ENCODE measurements at places on chromosomes 2 and 18.

DNA sequence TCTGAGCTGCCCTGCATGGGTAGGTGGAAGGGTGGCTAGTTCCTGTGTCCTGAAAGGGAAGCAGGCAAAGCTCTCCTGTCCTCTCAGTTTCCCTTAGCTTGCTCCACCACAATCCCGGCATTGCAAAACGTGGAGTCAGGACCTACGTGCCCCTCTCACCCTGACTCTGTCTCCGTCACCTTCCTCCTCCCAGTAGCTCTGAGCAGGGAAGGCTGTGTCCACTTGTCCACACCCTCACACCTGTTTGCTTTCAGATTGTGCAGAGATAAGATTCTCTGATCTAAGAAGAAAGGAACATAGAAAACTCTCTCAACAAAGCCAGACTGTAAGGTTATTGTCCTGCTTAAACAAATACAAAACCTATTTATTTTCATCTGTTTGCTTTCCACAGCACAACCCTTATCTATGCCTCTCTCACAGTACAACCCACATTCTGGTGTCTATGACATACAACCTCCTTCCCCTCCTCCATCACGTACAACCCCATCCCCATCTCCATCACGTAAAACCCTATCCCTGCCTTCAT, 79.0 kb downstream of the ALPK2 start:
- no peak for DNase-seq

- DNase-seq = no peak
Observed at GRCh38 chr2:235901243-235901642, 266.9 kb downstream of the GBX2 start.

GRCh38 chr2:128196471-128196931, 105.5 kb downstream of the UGGT1 start:
- DNase-seq = no peak

- DNase-seq = no peak
Observed at GRCh38 chr2:75021672-75022071, 63.2 kb downstream of the POLE4 start.

DNA sequence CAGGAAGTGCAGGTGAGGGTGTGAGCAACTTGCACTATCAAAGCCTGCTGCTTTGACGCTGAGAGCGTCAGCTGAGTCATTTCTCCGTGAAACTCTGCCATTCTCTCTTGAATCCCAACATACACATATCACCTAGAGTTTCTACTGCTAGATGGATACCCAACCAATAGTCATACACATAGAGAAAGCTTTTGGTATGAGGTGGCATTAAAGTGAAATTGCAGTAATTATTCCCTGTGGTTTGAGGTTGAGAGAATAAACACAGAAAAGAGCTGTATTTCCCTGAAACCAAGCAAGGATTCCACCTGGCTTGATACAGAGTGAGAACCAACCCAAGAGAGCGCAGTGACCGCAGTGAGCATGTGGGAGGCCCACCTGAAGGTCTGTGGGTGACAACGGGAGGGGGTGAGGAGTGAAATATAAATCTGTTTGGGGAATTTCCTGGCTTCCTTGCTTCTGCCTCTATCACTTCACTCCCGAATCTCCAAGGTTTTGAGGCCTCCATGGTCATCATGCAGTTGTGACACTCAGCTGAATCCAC, 28.8 kb upstream of the TMEM18 start:
- no peak for DNase-seq

GRCh38 chr2:215619989-215620388, 184.1 kb upstream of the FN1 start:
- DNase-seq = no peak

- DNase-seq = no peak
Observed at GRCh38 chr2:96274355-96275056, 8.5 kb downstream of the CIAO1 start.

GRCh38 chr18:63869851-63870250, 17.7 kb upstream of the SERPINB2 start:
- no peak for DNase-seq

- no peak for DNase-seq
Observed at GRCh38 chr2:39550701-39551285, 113.7 kb upstream of the MAP4K3 start.

DNA sequence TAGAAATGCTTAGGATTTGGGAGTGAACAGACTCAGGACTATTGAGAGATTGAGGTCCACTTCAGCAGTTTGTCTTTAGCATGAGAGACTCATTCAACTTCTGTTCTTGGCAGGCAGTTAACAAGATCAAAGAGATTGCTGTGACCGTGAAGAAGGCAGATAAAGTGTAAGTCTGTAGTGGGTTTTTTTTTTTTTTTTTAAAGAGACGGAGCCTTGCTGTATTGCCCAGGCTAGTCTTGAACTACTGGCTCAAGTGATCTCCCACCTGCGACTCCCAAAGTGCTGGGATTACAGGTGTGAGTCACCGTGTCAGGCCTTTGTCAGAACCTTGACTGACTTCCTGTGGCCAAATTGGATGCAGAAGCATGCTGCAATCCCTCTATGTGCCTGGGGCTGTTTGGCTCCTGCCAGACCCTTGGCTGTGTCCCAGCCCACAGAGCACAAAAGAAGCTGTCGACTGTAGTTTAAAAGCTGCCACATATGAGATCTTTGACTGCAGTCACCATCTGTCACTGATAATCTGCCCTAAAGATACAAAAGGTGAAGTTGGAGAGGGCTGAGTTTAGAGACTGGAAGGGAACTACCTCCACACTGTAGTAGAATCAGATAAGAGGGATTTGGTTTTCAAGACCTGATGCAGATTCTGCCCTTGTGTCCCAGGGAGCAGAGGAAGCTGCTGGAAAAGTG, 9.9 kb downstream of the CCT7 start:
- no peak for DNase-seq

- DNase-seq = no peak
Observed at GRCh38 chr18:39208729-39209128, 1643.1 kb upstream of the CELF4 start.

DNA sequence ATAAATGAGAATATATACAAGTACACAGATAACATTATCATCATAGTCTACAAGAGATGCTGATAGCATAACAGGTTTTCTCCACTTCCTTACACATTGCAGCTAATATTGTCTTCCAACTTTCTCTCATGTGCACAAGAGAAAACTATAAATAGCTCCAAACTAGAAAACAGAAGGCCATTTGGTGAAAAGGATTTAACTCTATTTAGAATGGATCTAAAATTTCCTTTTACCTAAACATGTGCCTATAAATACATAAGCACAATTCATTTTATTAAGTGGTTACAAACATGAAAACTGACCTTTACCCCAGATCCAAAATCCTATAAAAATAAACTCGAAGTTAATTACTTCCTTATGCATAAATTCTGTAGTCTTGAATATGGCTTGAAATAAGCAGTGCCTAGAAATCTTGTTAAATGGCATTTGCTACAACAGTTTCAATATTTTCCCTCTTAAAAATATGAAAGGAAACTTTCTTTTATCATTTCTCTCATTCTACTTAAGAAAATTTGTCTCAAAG, 41.6 kb downstream of the SLC25A12 start:
- DNase-seq = no peak

DNA sequence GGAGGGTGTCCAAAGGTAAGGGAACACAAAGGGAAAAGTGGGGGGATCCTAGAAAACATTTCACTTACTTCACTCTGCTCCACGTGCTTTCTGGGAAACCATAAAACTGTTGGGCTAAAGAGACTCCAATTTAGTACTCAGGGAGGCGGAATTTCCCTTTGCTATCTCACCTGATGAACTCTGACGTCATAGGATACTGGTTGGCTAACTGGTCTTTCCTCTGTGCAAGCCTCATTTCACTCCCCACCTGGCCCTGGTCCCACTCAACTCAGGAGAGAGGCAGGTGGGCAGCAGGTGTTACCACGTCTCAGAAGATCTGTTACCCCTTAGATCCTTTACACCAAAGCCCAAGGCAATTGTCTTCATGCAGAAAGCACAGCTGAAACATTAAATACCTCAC, 51.8 kb upstream of the PMAIP1 start:
- no peak for DNase-seq

GRCh38 chr2:96899413-96899741, 29.5 kb upstream of the SEMA4C start:
- no peak for DNase-seq

DNA sequence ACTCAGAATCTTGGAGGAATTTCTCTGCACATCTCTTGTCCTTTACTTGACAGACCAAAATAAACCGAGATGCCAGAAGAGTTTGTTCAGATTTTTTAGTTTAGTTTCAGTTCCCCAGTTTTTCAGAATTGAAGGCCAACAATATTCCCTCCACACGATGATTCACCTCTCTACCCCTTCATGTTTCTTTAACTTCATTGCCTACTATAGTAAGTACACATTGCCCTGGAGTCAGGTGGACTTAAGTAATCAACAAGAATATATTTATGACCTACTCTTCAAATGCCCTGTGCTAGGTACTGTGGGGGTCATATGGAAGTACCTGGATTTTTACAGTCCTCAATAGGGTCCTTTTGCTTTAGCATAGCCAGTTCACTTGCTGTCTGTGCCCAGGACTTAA, 79.6 kb upstream of the CTLA4 start:
- DNase-seq = no peak

DNA sequence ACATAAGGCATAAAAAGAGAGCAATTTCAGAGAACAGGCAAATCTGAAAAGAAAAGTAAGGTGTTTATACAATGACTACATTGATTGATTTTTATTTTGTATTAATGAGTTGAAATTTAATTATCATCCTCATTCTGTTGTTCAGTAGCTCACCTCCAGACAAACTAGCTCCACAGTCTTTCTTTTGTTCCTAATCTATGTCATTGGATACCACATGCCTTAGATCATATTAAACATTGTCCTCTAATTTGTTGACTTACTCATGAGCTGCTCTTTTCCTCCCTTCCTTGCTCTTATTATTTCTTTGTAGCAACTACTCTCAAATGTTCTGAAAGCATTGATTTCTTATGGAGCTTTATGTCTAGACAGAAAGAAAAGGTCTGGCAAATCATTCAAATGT, 185.5 kb upstream of the ZSWIM2 start:
- no peak for DNase-seq

GRCh38 chr2:27323596-27324285, 844 bp upstream of the MPV17 start:
- DNase-seq = no peak

DNA sequence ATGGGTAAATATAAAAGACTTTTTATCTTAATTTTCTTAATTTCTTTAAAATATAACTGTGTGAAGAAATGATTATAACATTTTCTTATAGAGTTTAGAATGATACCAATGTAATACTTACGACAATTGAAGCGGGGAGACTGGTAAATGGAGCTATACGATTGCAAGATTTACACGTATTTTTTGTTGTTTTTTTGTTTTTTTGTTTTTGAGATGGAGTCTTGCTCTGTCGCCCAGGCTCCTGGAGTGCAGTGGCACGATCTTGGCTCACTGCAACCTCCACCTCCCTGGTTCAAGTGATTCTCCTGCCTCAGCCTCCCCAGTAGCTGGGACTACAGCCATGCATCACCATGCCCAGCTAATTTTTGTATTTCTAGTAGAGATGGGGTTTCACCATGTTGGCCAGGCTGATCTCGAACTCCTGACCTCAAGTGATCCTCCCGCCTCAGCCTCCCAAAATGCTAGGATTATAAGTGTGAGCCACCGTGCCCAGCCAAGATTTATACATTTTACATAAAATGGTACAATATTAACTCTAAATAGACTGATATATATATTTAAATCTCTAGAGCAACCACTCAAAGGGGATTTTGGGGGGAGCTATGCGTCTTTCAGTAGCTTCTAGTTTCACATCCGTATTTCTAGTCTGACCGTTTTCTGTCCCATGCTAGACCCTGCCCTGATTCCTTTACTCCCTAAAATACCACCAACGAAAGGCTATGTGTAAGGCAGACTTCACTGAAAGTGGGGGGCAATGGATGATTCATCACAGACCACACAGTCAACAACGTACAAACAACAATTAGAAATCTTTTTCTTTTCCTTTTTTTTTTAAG, 28.2 kb upstream of the ATG16L1 start:
- DNase-seq = no peak

DNA sequence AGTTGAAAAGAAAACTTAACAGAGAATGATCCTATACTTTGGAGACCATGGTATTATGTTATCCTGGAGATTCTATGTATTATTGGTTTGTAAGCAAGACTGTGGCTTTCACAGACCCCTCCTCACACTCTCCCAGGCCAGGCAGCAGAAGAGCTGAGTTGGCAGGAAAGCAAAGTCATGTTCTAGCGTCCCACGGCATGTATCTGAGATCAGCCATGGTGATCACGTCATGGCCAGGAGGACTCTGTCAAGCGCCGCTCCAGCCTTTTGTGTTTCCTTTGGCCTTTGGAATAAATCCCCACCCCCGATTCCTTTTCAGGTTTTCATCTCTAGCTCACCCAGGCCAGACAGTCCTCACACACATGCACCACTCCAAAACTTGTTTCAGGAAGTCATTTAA, 39.1 kb downstream of the LRRC30 start:
- no peak for DNase-seq

GRCh38 chr2:144944546-144945220, 424.8 kb upstream of the ZEB2 start:
- no peak for DNase-seq

DNA sequence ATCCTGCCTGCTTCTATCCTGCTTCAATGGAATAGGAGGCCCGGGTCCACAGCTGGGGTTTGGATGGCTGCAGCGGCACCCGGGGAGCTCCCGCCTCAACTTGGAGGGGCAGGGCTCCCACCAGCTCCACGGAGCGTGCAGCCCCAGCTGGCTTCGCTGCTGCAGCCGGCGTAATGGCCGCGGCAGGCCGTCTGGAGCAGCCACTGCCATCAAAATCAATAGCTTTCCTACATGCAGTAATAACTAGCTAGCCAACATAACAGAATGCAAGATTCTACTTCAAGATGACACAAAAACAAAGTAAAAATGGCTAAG, 154.2 kb upstream of the RMP24 start:
- no peak for DNase-seq

DNA sequence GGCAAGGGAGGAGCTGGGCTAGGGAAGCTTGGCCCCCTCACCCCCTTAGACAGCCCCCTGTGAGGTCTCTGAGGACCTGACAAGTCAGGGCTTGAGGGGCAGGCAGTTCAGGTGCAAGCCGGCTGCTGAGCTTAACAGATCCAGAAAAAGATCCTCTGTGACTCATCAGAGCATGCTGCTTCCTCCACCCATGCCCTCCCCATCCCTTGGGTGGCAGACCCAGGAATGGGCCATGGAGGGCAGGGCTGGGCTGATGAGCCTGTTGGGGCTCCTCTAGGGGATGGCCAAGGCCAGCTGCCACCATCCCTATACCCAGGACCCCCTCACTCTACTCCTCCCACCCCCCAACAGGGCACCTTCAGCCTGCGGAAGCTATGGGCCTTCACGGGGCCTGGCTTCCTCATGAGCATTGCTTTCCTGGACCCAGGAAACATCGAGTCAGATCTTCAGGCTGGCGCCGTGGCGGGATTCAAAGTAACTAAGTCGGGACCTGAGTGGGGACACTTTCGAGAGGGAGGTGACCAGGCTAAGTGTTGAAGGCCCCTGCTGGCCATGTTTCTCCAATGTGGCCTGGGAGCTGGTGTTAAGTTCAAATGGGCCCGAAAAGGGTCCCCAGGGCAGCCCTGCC, 1.9 kb downstream of the SLC11A1 start:
- DNase-seq = no peak

Data from uterus (tissue), 4 donors.